Naive thymus-derived CD4-positive, alpha-beta T cell (primary cell): ENCODE measurements at places on chromosomes 6 and 20. TPM values are rescaled to one million over a fixed set of nuclear protein-coding genes. Genes with fewer than 3 reads are reported as not detected.

SPATA25 gene
- total RNA-seq: 1.2 TPM

MUCL3 gene
- not detected in 2 replicates for total RNA-seq

PTK7 gene
- 0.51 TPM for total RNA-seq

ELOVL2 gene
- total RNA-seq: not detected

GRCh38 chr20:63099456-63100173 is 92.9 kb upstream of the BHLHE23 start:
- H3K4me1 ChIP-seq: no peaks in the 10 kb centered on the region
- DNase-seq: no peak
- no peaks in the 10 kb centered on the region for H3K27me3 ChIP-seq
- H3K36me3 ChIP-seq: no peaks in the 10 kb centered on the region

GRCh38 chr6:68307301-68307700 is 327.8 kb upstream of the ADGRB3 start:
- H3K27ac ChIP-seq: no peak overlapping the region
- H3K4me1 ChIP-seq: no peaks in the 10 kb centered on the region
- H3K36me3 ChIP-seq: no peaks in the 10 kb centered on the region
- no peak for DNase-seq
